Cardiac septum (tissue), 1 donor: ENCODE measurements at places on chromosomes 12 and 14. TPM values are rescaled to one million over a fixed set of nuclear protein-coding genes. Genes with fewer than 3 reads are reported as not detected.

The KITLG gene
- total RNA-seq: 9.0 TPM

The RND1 gene
- 0.62 TPM for total RNA-seq

DNA sequence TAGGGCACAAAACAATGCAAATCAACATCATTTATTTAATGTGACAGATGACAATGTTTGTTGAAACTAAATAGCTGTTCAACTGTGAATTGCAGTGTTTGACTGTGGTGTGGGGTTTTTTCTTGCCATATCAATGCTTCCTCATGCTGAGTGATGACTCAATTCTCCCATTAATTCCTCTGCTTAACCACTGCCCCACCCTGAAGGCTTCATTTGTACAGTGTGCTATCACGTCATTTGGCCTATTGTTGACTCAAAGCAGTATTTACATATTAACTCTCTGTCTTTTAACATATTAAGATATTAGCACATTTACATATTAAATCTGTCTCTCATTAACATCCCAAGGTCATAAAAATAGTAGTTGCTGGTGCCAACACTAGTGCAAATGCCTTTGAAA lies 164.8 kb upstream of the NRXN3 start:
- DNase-seq: no peak

DNA sequence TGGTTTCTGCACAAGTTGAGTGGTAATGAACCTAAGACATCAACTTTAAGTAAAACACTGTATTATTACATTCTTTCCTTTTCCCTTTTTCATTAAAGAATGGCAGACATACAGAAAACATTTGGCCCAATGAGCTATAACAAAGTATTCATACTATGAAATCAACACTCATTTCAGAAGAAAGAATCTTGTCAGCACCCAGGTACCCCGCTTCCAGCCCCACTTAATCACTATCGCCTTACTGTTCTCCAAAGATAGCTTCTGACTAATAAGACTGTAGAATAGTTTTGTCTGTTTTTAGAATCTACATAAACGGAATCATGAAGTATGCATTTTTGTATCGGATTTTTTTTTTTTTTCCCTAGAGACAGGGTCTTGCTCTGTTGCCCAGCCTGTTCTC lies 9.5 kb downstream of the CNTN1 start:
- no peak for DNase-seq

GRCh38 chr12:102487226-102487625 lies 6.9 kb upstream of the IGF1 start:
- DNase-seq: no peak
